ENCODE measurements at places on chromosomes 4 and X.

- no peak for DNase-seq
These were observed 7.0 kb downstream of the AMMECR1 start for GRCh38 chrX:110310896-110311295.

- no peak for DNase-seq
These were observed 43.3 kb downstream of the SHROOM4 start for GRCh38 chrX:50770702-50771101.

- no peak for DNase-seq
These were observed 140.6 kb upstream of the BANK1 start for GRCh38 chr4:101649790-101650515.

DNA sequence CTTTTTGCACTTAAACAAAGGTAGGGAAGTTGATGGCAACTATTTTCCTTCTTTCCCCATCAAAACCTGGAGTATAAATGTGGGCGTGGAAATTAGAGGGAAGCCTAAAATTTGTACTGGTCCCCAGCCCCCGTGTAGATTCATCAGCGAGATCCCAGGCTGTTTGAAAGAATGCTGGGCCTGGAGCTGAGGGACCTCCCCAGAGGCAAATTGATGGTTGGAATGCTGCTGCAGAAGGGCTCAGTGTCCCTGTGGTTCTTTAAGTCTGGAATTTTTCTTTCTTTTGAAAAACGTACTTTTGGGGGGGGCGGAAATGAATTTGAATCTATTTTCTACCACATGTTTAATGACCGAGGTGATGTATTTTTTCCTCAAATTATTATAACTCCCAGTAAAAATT is 197.2 kb downstream of the CBR4 start:
- DNase-seq = no peak

GRCh38 chrX:154409222-154409871 is at the start of gene DNASE1L1:
Gene DNASE1L1 (minus strand): TSS chrX:154409254. CDS start chrX:154405568, 3,686 bp downstream.
- no peak for DNase-seq

Measured in substantia nigra (tissue), 51 donors.